ENCODE measurements at places on chromosomes 12 and 14. TPM values are rescaled to one million over a fixed set of nuclear protein-coding genes. Genes with fewer than 3 reads are reported as not detected.

DNA sequence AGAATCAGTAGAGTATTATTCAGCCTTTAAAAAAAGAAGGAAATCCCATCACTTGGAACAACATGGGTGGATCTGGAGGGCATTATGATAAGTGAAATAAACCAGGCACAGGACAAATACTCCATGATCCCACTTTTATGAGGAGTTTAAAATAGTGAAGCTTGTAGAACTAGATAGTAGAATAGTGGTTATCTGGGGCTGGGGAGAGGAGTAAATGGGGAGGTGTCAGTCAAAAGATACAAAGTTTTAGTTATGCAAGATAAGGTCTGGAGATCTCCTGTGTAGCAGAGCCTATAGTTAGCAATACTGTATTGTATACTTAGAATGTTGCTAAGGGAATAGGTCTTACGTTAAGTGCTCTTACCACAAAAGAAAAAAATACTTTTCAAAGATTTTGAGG lies 64.9 kb downstream of the RIC8B start:
- DNase-seq, result no peak

DNA sequence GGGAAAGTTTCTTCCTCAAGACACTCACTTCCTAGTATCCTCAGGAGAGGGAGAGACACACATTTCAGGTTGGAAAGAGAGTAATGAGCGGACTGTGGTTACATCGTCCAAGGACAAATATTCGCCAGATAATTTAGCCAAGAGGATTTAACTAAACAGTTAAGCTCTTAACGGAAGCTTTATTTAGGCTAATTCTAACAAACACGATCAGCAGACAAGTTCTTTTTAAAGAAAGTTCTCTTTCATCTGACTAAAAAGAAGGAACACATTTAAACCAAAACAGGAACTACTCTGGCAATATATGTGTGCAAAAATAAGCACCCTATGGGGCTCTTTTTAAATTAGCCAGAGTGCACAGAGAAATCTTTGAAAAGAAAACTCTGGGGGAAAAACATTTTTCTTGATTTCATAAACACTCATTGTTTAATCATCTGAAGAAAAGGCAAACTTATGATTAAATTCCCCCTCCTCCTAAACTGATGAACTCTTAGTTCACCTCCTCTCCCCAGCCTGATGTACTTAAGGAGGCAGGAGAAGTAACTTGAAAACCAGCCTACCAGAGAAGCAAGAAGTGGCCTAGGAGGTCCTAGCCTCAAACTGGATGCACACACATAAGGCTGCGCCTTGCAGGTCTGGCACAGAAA lies 13.3 kb upstream of the BTG1 start:
- no peak for DNase-seq

The MYBPC1 gene
- not detected for total RNA-seq

- DNase-seq, result peak; percentile 7
Measured at GRCh38 chr14:75125617-75126016, 1.2 kb downstream of the NEK9 start.

DNA sequence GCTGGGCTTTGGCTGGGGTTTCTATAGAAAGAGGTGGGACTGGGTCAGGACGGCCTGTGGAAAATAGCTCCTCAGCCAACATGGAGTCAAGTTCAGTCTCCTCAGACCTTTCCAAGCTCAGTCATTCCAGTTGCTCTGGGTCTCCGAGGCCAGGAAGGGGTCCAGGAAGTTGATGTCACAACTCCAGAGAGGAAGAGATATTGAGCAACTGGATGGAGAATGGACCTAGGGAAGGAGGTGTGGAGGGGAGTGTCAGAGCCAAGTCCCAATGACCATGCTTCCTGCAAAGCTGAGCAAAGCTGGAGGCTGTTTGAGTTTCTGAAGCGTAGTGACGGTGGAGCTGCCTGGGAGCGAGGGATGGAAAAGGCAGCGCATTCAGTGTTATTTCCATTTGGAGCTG lies 86.1 kb downstream of the SLC24A4 start:
- peak; percentile 43 for DNase-seq

DNA sequence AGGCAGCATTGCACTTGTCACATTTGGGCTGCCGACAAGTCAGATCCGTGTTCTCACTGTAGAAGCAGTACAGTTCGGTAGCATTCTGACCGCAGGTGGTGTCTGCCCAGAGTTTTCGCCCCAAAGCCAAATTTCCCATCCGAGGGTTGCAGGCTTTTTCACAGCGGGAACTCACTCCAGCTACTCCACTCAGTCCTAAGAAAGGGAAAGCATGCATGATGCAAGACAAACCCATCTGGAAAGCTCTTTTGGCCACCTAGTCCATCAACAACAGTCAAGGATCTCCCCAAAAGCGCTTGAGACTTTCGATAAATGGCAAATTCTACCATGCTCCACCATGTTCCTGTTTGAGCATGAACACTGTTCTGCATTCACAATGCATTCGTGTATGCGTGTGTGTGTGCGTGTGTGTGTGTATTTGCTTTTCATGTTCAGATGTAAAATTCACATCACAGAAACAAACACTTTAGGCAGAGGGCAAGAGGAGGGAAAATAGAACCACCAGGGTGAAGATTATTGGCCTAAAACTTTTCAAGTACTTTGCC lies 3.2 kb downstream of the NTN4 start:
- DNase-seq, result no peak

DNA sequence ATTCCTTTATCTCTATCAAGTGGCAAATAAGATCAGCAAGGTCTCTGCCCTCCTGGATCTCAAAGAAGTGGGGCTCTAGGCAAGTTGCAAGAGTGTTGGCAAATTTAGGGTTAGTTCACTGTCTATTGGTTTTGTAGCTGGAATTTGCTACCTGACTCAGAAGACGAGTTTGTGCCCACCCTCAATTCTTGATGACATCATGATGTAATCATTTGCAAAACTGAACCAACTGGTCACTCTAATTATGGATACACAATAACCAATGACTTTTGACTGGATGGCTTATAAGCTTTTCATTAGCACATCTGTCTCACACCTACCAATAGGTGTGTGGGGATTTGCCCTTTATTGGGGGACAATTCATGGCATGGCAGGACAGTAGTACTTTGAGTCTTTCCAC lies 4.6 kb downstream of the TMEM233 start:
- DNase-seq, result no peak

- DNase-seq, result peak; percentile 4
Measured at GRCh38 chr12:88763536-88764100, 183.3 kb upstream of the KITLG start.

DNA sequence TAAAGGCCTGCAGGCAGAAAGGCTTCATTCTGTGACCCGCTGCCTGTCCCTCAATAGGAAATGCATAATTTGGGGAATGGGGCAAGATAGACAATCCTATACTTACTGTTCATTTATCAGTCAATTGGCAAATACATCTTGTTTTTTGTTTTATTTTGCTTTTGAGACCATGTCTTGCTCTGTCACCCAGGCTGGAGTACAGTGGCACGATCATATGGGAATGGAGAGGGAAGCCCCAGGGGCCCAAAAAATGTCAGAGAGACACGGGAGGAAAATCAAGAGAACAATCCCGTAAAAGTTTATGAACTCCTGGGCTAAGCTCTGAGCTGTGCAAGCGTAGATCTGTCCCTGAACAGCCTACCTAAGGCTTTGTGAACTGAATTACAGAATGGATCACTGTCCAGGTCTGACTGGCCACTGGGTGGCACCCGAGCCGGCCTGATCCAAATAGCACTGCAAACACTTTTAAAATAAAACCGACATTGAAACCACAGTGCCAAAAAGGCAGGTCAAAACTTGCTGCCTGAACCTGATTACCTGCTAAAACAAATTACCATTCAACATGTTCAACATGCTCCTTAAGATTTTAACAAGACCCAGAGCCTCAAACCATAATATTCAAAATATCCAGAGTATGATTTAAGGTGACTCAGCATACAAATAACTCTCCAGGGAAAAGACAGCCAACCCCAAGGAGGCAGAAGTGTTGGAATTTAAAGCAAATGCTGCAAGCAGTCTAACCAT lies 11.8 kb downstream of the COPS7A start:
- peak; percentile 36 for DNase-seq

The LRRC10 gene
- total RNA-seq, result not detected

- DNase-seq, result no peak
Measured at GRCh38 chr12:30152705-30153104, 369.0 kb upstream of the TMTC1 start.

DNA sequence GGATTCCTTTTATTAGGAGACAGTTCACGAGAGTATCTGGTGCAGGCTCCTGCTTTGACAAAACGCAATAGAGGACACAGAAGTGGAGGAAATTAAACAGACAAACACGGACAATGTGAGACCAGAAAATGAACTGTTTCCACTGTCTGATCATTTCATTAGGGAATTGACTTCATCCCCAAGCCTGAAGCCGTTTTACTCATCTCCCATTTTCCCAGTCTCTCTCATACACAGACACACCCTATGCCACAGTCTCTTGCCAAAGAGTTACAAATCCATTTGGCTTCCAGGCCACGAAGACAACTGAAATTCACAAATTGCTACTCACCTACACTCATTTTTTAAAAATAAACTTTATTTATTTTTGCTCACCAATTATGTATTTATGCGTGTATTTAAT lies 1087.8 kb upstream of the TMEM132C start:
- DNase-seq, result peak; percentile 56

- DNase-seq, result no peak
Measured at GRCh38 chr12:72024613-72025012, 86.0 kb downstream of the TPH2 start.

DNA sequence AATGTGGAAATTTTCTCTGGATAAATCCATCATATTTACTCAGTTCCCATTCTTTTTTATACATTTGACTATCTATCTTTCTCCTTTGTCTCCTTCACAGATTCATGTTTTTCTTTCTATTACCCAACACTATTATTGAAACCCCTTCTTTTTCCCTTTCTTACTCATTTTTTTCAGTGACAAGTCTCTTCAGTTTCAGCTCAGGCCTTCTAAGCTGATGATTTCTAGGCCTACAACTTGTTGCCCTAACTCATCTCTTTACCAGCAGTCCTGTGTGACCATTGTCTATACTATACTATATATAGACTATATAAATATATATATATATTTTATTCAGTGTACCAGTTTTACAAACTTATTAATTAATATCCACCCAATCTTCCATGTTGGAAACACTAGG lies 31.8 kb downstream of the SLC16A7 start:
- DNase-seq, result no peak

DNA sequence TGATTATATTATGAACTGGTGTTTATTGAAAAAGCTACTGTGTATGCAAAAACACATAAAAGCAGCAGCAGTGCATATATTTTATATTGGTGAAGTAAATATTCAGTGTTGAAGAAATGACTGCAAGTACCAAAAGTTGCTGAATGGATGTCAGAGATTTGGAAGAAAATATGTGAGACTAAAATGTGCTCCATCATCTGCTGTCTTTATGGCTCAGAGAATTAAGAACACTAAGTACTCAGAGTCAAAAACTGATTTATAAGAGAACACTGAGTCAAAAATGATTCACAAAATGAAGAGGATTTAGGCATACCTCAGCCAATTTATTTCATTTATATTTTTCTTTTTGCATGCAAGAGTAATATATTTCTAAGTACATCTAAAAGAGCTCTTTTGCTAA lies 86.3 kb upstream of the PDZRN4 start:
- DNase-seq, result no peak
